Activated naive CD8-positive, alpha-beta T cell treated with anti-CD3 and anti-CD28 coated beads, Interleukin-2, amount 10 ng/mL, durations not matched to agents 7 days and 5 days (primary cell): ENCODE measurements at places on chromosomes 2 and 18. TPM values are rescaled to one million over a fixed set of nuclear protein-coding genes. Genes with fewer than 3 reads are reported as not detected.

The DNAJC5G gene
- total RNA-seq, result not detected

The GPR75 gene
- total RNA-seq, result 3.3 TPM

The C18orf63 gene
- not detected for total RNA-seq

The TGOLN2 gene
- 144 TPM for total RNA-seq

GRCh38 chr18:26993568-26993967 lies 128.1 kb upstream of the AQP4 start:
- DNase-seq, result no peak
- H3K4me1 ChIP-seq, result no peaks in the 10 kb centered on the region
- H3K36me3 ChIP-seq, result no peaks in the 10 kb centered on the region
- no peak overlapping the region for H3K4me3 ChIP-seq
- no peaks in the 10 kb centered on the region for H3K27me3 ChIP-seq

DNA sequence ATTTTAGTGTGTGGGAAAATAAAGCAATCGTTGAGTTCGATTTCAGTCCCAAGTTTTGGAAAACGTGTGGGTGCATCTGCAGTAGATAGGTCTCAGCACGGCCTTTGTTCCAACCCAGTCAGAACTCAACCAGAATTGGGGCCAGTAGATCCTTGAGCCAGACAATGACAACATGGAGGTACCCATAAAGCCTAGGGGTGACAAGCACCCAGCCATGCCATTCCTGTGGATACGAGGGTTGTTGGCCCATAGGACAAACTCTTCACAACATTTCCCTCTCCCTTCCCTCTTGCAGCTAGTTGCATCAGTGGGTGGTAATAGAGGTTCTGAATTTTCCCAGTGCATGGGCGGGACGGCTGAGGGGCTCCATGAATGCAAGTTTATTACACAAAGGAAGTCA lies 60.1 kb downstream of the ST3GAL5 start:
- no peak for DNase-seq
- no peak overlapping the region for H3K27ac ChIP-seq
- no peak overlapping the region for H3K4me3 ChIP-seq
- peaks cover 4% of the 10 kb centered on the region for H3K36me3 ChIP-seq

The DYSF gene
- 6.7 TPM for total RNA-seq

- no peaks in the 10 kb centered on the region for H3K27me3 ChIP-seq
- H3K36me3 ChIP-seq, result no peaks in the 10 kb centered on the region
- H3K4me3 ChIP-seq, result no peak overlapping the region
- DNase-seq, result no peak
Observed at GRCh38 chr18:30491815-30492551, 550.6 kb downstream of the DSC3 start.

The IL36G gene
- not detected for total RNA-seq

DNA sequence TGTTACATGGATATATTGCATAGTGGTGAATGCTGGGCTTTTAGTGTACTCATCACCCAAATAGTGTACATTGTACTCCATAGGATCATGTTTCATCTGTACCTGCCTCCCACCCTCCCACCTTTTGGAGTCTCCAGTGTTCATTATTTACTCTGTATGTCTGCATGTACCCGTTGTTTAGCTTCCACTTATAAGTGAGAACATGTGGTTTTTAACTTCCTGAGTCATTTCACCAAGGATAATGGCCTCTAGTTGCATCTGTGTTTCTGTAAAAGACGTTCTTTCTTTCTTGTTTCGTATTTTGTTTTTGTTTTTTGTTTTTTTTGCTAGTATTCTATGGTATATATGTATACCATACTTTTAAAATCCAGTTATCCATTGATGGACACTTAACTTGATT lies 107.5 kb downstream of the MSTN start:
- H3K4me1 ChIP-seq, result no peaks in the 10 kb centered on the region
- no peaks in the 10 kb centered on the region for H3K36me3 ChIP-seq
- H3K27ac ChIP-seq, result no peak overlapping the region

The TEKT4 gene
- not detected for total RNA-seq

DNA sequence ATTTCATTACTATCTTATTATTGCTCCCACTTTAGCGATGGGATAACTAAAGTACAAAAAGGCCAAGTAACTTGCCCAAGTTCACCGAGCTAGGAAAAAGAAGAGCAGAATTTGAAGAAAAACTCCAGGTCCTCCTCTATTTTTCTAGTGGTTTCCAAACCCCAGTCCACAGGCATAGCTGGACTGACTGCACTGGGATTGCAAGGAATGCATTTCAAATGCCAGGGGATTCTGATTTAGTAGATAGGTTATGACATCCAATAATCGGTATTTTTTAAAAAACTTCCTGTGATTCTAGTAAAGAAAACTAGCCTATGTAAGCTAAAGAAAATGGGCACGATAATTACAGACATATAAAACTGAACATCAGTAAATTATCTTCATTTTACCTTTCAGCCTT lies 62.7 kb upstream of the GALNT5 start:
- H3K36me3 ChIP-seq, result no peaks in the 10 kb centered on the region
- no peak overlapping the region for H3K4me3 ChIP-seq
- H3K4me1 ChIP-seq, result peaks cover 2% of the 10 kb centered on the region

The OR6B2 gene
- total RNA-seq, result not detected

The AGXT gene
- total RNA-seq, result not detected

GRCh38 chr2:132448331-132448730 lies 31.7 kb downstream of the GPR39 start:
- DNase-seq, result no peak
- H3K4me3 ChIP-seq, result no peak overlapping the region
- H3K27ac ChIP-seq, result no peak overlapping the region
- no peaks in the 10 kb centered on the region for H3K36me3 ChIP-seq
- H3K4me1 ChIP-seq, result no peaks in the 10 kb centered on the region

DNA sequence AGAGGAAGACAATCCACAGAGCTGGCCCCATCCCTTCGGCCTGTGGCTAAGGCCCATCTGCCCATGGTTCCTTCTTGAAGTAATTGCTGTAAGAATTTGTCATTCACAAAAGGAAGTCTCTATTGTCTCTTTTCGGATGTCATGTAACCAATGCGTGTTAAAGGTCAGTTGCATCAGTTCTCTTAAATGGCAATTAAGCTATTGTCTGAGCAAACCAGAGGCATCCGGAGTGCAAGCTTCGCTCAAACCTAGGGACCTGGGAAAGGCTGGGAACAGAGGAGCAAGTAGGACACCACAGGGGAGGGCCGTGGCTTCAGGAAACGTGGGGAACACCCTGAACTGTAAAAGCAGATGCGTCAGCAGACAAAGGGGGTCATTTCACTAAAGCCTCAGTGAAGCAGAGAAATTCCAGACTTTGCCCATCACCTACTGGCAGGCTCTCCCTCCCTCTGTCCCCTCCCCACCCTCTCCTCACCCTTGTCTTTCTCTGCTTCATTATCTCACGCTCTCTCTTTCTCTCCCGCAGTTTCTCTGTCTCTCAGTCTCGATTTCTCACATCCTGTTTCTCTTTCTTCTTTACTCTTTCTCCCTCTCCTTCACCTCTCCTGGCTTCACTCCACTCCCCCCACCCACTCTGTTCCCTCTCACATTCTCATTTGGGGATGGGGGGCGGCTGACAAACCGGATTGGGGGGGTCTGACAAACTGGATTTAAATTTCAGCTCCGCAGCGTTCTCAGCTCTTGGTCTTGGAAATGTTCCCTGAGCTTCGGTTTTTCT lies 204.6 kb upstream of the TNP1 start:
- no peak overlapping the region for H3K4me3 ChIP-seq
- no peaks in the 10 kb centered on the region for H3K36me3 ChIP-seq
- H3K27ac ChIP-seq, result no peak overlapping the region
- peaks cover 3% of the 10 kb centered on the region for H3K4me1 ChIP-seq
- H3K27me3 ChIP-seq, result peaks cover 5% of the 10 kb centered on the region

DNA sequence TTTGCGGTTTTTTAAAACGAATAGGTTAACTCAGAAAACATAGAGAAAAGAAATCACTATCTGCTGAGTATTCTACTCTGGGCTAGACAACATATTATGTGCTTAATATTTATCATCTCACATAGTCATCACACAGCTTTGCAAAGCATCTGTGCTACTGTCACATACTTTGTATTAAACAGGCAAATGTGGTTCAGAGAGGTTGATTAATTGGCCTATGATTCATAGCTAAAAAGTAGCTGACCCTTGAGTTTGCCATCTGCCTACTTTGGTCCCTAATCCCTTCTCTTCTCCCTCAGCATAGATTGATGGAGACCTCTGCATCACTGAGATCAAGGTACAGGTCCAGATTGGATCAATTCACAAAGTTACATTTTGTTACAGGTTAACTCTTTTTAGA lies 21.4 kb downstream of the ANKRD30B start:
- H3K4me1 ChIP-seq, result no peaks in the 10 kb centered on the region
- no peak overlapping the region for H3K4me3 ChIP-seq
- no peaks in the 10 kb centered on the region for H3K27me3 ChIP-seq
- no peaks in the 10 kb centered on the region for H3K36me3 ChIP-seq
